Germinal center (tissue), 1 donor: ENCODE measurements at places on chromosomes 7 and 10.

DNA sequence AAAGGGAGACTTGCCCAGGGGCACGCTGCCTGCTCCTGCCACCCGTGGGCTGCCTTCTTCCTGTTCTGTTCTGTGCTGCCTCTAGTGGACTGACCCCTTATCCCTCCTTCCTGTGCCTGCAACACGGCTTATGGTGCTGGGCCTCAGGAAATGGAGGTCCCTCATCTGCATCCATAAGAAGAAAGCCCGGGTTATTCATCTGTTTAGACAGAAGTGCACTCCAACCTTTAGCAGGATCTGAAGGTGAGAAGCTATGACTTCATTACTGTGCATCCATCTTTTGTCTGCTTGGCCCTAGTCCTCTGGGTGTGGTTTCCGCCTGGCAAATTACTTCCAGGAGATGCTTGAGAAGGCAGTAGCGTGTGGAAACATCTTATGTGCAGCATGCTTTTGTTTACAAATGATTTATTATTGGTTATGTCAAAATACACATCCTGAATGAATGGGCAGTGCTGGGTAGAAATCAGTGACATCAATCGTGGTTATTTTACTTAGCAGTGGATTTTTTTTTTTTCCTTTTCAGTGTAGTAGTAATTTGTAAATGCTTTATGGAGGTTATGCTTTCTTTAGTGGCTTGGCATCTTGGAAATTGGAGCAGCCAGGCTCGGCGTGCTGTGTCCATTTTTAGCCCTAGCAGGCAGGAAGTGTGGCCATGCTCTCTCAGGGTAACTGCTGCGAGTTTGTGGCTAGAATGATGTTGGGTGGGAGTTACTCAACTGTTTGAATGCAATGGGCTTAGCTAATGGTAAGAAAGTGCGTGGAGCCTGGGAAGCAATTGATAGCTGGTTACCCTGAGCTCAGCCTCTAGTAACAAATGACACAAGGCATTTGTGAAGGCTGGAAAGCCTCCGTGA is 12.7 kb downstream of the PTPRE start:
- no peak for DNase-seq

DNA sequence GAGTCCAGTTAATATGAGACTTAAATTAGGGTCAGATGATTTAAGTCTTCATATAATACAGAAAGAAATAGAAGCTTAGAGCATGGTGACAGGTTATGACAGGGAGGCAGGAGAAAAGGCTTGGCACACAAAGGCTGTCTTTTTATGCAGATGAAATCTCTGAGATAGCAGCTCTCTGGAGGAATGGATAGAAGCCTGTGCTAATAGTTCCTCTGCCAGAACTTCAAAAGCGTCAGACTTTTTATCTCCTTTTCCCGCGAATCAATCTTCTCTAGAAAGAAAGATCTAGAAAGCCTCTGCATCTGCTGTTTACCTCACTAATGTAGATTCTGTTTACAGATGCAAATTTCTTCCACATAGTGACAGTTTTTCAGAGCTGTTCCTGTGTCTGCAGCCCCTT is 1106.2 kb downstream of the XPNPEP1 start:
- DNase-seq: no peak

DNA sequence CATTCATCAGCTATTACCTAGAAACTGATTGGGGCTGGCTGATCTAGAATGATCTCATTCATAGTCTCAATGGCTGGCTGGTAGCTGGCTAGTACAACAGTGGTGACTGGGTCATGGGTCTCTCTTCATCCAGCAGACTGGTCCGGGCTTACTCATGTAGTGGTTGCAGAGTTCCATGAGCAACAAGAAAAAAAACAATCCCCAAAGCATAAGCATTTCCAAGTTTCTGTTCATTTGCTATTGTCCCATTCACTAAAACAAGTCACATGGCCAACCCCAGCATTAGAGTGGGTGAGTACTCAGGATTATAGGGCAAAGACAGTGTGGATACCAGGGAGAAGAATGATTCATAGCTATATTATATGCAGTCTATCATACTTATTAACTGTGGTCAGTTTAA is 85.2 kb upstream of the SEMA3C start:
- DNase-seq: no peak

DNA sequence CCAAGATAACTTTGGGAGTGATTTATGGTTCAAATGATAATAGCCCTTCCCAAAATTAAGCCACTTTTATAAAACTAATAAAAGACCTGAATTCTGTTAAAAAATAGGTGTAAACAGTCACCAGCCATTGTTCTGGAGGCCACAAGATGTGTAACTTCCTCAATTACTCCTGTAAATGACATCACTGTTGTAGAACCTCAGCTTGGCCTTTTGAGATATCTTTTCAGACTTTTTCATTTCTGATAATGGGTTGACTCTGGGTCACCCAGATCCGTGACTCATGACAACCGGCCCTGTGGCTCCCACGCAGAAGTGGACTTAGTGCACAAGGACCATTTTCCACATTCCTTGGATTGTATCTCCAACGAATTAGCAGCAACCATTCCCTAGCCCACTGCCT is 106.6 kb downstream of the DKK1 start:
- no peak for DNase-seq

DNA sequence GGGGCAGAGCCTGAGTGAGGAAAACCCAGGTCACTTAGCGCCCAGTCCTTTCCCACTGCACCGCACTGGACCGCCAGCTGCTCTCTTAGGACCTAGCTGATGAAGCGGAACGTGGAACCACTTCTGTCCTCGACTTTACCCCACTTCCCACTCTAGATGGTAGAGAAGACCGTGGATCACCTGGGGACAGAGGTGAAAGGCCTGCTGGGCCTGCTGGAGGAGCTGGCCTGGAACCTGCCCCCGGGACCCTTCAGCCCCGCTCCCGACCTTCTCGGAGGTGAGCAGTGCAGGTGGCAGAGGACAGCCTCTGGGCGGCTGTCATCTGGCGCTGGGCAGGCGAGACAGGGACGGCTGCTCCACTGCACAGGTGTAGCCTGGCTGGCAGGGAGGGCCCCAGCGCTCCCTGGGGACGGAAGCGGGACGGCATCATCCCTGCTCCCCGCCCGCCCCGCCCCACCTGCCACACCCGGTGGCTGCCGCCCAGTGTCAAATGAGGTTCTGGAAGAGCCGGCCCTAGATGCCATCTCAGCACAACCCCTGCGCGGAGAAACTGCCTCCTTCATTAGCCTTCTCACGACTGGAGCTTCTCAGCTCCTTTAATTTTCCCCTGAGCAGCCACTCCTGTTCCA is 11.7 kb downstream of the PLAC9 start:
- DNase-seq: peak; percentile 57

- DNase-seq: no peak
These were observed 84.1 kb downstream of the ZNF467 start for GRCh38 chr7:149689291-149689721.

DNA sequence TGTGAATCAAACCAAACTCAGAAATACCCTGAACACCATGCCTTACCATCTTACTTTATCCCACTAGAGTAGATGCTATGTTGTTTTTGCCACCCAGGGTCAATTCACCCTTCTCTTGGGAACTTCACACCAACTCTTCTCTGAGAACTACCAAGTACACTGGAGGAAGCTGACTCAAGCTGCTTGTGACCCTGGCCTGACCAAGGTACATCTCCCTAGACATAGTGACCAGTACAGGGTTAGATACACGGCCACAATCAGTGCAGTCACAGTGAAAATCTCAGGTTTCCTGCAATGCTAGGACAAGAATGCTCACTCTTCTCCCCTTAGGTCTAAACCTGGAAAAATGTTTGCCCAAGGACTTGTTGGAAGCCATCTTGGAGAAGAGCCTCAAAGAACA is 31.8 kb downstream of the EZH2 start:
- DNase-seq: no peak

DNA sequence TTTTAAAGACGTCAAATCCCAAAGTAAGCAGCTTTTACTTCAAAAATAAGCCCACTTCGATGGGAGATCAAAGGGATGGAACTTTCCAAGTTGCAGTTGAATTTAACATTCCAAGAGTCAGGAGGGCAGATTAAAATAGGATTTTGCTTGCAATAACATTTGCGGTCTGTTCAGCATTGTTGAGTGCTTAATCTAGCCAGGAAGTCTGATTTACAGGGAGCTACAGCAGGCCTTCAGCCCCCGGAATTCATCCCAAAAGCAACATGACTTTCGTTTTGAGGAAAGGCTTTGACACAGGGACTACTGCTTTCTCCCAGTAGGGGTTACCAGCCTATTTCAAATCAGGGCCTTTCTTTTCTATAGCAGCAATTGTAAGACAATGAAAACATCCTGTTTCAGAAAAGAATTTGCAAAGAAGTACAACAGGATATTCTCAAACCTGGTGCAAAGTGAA is 279.6 kb upstream of the PITRM1 start:
- no peak for DNase-seq

DNA sequence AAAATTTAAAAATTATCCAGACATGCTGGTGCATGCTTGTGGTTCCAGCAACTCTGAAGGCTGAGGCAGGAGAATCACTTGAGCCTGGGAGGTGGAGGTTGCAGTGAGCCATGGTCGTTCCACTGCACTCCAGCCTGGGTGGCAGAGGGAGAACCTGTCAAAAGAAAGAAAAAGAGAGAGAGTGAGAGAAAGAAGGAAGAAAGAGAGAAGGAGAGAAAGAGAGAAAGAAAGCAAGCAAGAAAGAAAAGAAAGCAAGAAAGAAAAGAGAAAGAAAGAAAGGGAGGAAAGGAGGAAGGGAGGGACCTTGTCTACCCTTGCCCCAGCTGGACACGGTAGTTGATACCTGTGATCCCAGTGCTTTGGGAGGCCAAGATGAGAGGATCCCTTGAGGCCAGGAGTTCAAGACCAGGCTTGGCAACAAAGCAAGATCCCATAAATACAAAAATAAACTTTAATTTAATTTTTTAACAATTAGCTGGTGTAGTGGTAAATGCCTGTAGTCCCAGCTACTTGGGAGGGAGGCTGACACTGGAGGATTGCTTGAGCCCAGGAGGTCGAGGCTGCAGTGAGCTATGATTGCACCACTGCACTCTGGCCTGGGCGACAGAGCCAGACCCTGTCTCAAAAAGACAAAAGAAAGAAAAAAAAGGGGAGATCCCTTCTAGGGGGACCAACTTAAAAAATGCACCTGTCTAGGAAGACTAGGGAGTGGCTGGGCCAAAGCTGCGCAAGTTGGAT is 9.2 kb downstream of the NYAP1 start:
- no peak for DNase-seq

GRCh38 chr7:67990716-67991115 is 994.1 kb downstream of the TYW1 start:
- no peak for DNase-seq

- no peak for DNase-seq
These were observed 68.5 kb downstream of the CPVL start for GRCh38 chr7:29077854-29078253.

DNA sequence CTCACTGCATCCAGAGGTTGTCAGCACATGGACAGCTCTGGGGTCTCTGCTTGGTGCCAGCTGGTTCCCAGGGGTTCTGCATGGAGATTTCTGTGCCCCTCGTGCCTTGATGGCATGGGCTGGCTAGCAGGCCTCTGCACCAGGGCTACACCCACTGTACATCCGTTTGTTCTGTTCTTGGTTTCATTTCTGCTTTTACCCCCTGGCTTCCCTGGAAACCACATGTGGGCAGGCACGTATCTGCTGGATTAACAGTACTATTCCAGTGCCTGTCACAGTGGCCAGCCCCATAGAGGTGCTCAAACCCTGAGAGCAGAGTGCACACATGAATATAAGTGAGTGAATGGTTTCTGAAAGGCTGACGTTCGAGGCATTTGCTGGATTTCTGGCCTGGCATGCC is 207.2 kb upstream of the GPR26 start:
- DNase-seq: no peak

GRCh38 chr10:75450644-75451640 is 19.5 kb downstream of the LRMDA start:
- no peak for DNase-seq

DNA sequence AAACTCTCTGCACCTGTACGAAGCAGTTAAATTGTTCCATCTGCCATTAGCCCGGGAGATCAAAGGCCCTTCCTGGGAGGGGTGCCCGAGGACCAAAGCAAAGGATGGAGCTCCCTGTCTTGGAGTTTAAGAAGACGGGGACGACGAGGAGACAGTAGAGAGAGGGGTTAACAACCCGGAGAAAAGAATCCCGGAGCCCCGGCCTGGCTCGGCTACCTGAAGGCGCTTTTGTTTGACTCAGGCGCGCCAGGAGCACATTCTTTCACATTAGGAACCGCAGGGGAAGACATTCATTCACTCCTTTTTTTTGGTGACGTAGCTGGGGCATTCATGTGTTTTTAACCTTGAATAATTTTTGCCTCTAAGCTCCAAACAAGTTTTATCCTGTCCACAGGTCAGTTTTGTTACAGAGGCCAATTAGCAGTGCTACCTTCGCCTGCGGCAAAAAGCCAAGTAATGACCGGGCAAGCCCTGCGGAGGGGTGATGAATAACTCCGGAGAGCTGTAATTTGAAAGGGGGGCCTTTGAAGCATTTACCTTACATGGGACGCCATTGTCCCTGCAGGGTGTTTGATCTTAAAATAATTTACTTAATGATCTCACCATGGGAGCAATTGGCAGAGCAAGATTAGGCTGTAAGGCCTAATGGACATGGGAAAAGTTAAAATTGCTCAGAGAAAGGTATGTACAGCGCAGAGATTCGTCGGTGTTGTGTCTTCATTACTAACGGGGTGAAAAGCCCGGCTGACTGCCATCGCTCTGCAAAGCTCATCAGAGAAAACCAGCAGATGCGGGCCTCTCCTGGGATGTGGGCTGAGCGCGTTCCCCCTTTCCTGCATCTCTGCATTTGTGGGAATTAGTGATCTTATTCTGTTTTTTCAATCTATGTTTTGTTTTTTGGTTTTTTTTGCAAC is 258.0 kb upstream of the SP4 start:
- no peak for DNase-seq

GRCh38 chr10:132856869-132857524 is 71.0 kb upstream of the NKX6-2 start:
- no peak for DNase-seq

- DNase-seq: no peak
These were observed 16.7 kb downstream of the GHITM start for GRCh38 chr10:84156009-84156408.

DNA sequence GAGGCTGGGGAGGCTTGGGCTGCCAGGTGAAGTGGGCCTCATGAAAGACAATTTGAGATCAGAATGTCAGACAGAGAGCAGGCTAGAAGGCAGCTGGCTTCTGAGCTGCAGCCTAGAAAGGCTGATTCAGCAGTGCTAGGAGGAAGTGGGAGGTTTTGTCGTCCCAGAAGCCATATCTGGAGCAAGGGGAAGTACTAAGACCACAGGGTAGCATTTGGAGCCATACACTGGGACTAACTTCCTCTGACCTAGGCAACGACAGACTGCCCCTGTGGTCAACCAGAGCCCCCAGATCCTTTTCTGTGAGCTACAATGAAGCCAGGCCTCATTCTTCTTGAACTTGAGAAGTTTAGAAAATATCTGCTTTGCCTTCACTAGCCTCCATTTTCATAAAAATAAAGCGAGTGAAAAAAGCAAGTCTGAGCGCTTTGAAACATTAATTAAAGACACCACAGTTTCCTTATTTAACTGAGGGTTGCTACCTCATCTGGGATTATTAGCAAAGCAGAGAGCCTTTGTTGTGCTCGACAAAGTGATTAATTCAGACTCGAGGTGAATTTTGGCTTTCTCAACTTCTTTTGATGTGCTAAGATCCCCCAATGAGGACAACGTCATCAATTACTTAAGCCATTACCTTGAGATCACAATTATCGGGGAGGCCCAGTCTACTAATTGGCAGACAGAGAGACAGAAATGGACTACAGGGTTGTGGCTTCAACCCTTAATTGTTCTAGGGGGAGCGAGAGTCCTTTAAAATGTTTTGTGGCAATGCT is 26.6 kb downstream of the TBXAS1 start:
- DNase-seq: peak; percentile 13

- DNase-seq: no peak
These were observed 10.9 kb upstream of the ERCC6 start for GRCh38 chr10:49549640-49550346.
